Activated CD4-positive, alpha-beta T cell treated with anti-CD3 and anti-CD28 coated beads, Interleukin-2, Interleukin-4, amounts not matched to agents 100 ng/mL and 50 ng/mL, durations not matched to agents 16 hours and 8 hours (primary cell): ENCODE measurements at places on chromosomes 7 and 10.

DNA sequence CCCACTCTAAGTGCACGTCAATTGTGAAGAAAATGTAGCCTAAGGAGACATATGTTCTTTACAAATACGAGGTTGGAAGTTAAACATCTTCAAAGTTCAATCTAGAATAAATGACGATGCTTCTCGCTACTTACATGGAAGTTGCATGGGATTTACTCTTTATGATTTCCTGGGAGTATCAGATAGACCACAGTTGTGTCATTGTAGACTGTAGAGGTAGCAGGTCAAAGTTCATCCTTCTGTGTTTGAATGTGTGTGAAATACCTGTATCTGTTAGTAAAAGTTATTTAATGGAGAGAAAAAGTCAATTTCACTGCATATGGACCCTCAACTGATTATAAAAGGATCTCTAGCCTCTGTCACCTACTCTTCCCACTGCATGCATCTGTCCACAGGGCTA is 112.6 kb downstream of the C1GALT1 start:
- no peak for DNase-seq

- no peak for DNase-seq
Observed at GRCh38 chr7:151553356-151553755, 33.7 kb upstream of the RHEB start.

DNA sequence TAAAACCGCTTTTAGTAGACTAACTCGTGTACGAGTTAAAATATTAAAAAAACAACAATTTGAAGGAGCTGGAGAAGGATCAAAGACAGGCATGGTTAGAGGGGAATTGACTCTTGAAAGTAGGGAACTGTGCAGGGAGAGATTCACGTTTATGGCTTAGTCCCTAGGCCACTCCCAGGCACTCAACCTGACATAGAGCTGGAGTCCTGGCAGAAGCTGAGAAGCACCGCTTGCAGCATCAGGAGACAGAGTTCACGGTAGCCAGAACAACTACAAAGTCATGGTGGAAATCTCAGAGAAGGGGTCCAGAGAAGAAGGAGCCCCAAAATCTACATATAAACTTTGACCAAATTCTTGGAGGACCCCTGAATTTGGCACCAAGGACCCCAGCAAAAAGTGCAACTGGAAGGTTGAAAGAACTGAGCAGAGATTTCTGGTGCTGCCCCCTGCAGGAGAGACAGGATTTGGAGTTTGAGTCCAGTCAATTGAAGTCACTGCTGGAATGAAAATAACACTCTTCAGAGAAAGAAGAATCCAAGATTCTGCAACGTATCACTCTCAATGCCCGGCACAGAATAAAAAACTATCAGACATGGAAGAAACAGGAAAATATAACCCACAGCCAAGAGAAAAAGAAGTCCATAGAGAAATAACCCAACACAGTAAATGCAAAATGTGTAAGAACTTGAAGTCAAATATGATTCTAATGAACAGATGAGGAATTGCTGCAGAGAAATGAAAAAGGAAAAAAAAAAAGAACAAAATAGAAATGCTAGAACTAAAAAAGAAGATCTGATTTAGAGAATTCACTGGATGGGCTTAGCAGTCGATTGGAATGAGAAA is 493.3 kb upstream of the PODXL start:
- DNase-seq = peak; percentile 9

DNA sequence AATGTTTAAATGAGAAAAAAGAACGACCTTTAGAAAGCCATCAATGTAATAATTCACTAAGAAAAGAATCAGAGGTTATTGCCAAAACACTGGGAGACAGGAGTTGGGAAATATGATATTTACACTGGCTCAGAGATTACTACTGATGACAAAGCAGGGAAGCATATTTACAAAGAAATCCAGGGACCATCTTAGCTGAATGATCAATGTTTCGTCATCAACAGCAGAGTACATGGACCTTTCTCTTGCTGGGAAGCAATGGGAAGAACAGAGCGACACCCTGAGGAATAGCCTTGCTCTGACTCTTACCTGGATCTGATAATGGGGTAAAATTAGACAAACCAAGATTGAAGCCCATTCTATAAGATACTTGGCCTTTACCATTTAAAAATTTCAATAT is 1293.5 kb downstream of the XPNPEP1 start:
- DNase-seq = no peak

GRCh38 chr7:82032901-82033300 is 263.1 kb upstream of the HGF start:
- DNase-seq = no peak

DNA sequence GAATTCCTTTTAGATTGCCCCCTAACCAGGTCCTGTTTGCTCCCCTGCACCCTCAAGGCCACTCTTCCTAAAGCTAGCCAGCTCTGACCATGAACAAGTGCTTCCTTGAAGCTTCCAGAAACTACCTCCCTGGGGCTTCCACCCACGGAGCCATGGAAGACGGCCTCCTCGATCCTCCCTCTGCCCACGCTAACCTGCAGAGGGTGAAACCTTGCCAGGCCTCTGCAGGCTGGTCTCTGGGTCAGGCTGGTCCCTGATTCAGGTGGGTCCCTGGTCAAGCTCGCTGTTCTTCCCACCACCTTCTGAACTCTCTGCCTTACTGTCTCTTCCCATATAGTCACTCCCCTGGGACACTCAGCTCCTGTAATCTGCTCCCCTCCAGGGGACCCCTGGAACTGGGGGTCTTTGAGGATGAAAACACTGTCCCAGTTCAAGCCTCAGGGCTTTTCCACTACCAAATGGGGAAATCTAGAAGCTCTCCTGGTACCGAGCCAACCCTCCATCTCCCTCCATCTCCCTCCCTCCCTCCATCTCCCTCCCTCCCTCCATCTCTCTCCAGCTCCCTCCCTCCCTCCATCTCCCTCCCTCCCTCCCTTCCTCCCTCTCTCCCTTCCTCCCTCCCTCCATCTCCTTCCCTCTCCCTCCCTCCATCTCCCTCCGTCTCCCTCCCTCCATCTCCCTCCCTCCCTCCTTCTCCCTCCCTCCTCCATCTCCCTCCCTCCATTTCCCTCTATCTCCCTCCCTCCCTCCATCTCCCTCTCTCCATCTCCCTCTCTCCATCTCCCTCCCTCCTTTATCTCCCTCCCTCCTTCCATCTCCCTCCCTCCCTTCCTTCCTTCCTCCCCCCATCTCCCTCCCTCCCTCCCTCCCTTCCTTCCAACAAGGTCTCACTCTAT is 2.9 kb downstream of the MLXIPL start:
- no peak for DNase-seq

DNA sequence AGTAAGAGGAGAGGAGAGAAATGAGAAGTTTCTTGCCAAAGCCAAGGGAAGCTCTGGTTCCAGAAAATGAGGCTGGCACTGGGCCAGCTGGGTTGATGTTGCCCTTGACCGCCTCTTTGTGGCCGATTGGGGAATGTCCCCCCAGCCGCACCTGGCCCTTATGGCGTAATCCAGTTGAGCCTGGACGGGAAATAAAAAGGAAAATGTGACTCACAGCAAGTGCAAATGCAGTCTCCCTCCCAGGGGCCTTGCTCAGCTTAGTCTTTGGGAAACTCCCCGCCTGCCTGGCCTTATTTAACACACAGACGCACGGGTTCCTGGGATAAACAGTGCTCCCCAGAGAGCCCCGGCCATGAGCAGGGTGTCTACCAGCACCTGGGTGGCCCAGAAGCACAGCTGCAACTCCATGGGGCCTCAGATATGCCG is 174.8 kb downstream of the KIAA1217 start:
- peak; percentile 74 for DNase-seq

- no peak for DNase-seq
Observed at GRCh38 chr10:110410329-110411046, 87.2 kb upstream of the DUSP5 start.

DNA sequence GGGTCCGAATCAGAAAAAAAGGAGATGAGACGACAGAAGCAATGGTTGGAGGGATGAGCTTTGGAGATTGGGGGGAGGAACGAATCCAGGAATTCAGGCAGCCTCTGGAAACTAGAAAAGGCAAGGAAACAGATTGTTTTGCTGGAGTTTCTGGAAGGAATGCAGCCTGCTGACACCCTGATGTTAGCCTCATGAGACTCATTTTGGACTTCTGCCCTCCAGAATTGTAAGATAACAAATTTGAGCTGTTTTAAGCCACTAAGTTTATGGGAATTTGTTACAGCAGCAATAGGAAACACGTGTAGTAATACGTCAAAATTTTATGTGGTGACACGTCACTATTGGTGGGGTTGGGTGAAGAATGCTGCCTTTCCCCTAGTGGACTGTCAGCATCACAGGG is 25.6 kb upstream of the NPS start:
- DNase-seq = no peak

DNA sequence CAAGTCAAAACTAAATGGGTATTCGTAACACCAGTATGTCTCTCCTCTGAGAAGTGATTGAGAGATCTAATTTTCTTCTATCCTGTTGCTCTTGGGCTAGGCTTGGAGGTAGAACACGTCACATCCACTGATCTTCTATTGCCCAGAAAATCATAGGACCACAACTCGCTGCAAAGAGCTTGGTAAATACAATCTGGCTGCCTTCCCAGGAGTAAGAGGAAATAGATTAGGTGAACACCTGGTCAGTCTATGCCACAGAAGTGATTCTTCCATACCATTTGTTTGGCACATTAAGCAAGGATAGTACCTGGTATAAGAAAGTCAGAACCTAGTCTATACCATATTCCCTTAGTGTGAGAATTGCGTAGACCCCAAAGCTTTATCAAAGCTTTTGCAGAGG is 129.3 kb upstream of the PHYHIPL start:
- DNase-seq = no peak

- no peak for DNase-seq
Observed at GRCh38 chr10:21260066-21260465, 265.4 kb downstream of the SKIDA1 start.

- DNase-seq = no peak
Observed at GRCh38 chr7:136228171-136228570, 251.0 kb upstream of the MTPN start.

DNA sequence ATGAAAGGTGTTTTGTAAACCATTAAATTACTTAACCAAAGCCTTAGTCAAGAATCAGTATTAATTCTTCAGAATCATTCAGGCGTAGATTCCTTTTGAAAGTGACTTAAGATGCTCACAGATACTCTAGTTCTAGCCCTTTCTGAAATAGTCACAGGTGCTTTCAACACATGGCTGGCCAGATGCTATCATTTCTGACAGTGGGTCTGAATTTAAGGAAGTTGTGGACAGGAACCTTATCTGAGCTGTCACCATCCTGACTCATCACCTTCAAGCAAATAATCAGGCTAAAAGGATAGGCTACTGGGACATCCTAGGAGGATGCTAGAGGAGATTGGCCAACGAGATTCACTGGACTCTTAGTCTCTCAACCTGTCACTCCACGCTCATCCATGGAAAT is 501.5 kb downstream of the LRMDA start:
- DNase-seq = no peak

DNA sequence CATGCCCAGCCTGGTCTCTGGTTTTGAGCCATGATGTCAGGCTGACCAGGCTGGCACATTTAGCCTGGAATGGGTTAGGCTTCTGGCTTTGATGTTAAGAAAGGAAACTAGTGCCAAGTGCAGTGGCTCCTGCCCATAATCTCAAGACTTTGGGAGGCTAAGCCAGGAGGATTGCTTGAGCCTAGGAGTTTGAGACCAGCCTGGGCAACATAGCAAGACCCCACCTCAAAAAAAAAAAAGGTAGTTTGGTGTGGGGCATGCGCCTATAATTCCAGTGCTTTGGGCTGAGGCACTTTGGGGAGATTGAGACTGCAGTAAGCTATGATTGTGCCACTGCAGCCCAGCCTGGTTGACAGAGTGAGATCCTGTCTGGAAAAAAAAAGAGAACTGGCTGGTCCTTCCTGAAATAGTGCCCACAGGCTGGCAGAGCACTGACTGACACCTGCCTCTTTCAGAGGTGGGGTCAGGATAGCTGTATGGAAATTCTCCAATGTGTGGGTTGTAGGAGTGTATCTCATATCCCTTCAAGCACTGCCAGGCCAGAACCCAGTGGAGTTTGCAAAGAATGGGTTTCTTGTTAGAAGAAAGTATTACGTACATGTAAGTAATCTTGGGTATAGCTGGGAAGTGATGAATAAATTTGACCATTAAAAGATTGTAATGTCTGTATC is 61.3 kb downstream of the KAT6B start:
- no peak for DNase-seq

GRCh38 chr7:91683823-91684222 is 196.7 kb downstream of the MTERF1 start:
- no peak for DNase-seq

DNA sequence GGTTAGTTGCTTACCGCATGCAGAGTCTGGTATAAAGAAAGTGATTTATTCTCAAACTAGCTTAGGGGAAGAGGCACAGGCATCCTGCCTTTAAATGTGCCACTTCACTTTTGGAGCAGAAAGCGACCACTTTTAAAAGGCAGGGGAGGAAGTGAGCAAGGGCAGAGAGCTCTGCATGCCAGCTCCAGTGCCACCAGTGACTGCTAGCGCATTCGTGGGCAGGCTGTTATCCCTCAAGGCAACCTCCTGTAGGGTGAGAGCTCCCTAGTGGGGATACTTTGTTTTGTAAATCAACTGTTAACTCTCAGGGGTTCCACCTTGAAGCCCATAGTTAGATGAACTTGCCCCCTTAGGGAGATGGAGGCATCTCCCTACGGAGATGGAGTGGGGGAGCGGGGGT is 29.4 kb upstream of the GRB10 start:
- DNase-seq = no peak
